ENCODE measurements at places on chromosomes 12 and 14. TPM values are rescaled to one million over a fixed set of nuclear protein-coding genes. Genes with fewer than 3 reads are reported as not detected.

Gene SNW1
- polyA plus RNA-seq: 29.2 TPM

DNA sequence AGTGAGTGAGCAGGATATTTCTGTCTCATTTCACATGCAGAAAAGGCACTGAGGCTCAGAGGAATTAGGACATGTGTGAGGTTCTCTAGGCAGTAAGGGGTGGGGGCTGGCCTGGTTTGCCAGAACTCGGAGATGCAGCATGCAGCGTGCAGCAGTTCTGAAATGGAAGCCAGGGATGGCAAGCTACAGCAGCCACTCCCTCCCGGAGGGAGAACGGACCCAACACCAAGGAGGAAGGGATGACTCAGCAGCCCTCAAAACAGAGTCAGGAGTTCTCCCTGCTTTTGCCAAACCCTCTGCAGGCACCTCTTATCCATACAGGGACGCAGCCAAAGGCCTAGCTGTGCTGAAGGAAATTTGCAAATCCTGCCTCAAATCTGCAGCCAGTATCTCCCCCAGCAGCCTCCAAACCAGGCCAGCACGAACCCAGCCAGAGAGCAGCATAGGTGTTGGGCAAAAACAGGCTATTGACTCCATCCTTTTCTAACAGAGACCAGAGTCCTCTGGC lies 10.3 kb upstream of the SERPINA3 start:
- DNase-seq: peak; percentile 89

GRCh38 chr14:45891417-45892080 lies 638.5 kb upstream of the MIS18BP1 start:
- no peak for DNase-seq

- DNase-seq: no peak
Measured at GRCh38 chr14:36852981-36853691, 191.5 kb downstream of the PAX9 start.

DNA sequence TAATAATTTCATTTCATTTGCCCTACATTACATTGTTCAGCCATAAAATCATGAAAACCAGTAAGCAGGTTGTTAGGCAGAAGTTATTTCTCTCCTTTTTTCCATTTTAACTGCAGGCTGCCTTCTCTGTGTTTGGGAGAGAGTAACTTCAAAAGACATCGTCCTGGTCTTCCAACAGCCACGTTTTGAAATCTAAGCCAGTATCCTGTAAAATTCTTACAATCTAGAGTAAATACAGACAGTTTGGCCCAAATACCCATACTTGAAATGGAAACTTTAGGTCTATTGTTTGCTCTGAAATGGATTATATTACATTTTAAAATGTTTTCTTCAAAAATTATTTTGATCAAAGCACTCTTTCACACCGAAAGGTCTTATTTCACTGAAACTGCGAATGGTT lies 66.1 kb upstream of the SLCO1C1 start:
- no peak for DNase-seq

GRCh38 chr12:120110550-120111501 lies 5.7 kb downstream of the RAB35 start:
- DNase-seq: no peak

GRCh38 chr12:125079084-125079483 lies 13.8 kb downstream of the AACS start:
- no peak for DNase-seq

- DNase-seq: peak; percentile 88
Measured at GRCh38 chr12:121530600-121531355, 50.0 kb downstream of the KDM2B start.

DNA sequence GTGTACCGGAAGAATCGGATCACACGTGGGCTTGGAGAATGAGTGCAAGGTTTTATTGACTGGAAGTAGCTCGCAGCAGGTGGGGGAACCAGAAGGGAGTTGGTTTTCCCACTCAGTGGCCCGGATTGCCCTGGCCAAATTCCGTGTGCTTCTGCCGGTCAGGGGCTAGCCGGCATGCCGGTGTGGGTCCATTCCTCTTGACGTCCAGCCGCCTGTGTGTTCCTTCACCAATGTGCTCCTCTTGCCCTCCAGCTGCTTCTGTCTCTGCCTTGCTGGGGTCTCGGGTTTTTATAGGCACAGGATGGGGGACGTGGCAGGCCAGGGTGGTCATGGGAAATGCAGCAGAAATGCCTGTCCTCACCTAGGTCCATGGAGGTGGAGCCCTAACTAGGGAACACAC lies 11.0 kb downstream of the MYRFL start:
- no peak for DNase-seq

Gene FGF6
- not detected for polyA plus RNA-seq

Gene LALBA
- not detected for polyA plus RNA-seq

DNA sequence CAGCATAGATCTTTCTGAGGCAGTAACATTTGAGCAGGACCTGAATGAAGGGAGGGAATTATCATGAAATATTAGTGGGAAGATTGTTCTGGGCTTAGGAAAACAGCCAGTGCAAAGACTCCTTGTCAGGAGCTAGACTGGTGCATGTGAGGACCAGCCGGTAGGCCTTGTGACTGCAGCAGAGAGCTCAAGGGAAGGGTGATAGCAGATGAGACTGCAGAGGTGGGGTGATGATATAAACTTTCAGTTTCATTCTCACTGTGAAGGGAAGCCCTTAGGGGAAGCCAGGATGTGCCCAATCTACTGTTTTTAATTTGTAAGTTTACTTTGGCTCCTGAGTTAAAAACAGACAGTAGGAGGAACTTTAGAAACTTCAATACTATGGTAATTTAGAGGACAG lies 12.4 kb downstream of the IL22 start:
- peak; percentile 57 for DNase-seq

Gene CTSG
- polyA plus RNA-seq: not detected

- DNase-seq: peak; percentile 48
Measured at GRCh38 chr12:93502802-93503623, 35.7 kb downstream of the MRPL42 start.

Gene SLC22A17
- 36.0 TPM for polyA plus RNA-seq

GRCh38 chr12:90896821-90897220 lies 58.2 kb downstream of the CCER1 start:
- DNase-seq: no peak

DNA sequence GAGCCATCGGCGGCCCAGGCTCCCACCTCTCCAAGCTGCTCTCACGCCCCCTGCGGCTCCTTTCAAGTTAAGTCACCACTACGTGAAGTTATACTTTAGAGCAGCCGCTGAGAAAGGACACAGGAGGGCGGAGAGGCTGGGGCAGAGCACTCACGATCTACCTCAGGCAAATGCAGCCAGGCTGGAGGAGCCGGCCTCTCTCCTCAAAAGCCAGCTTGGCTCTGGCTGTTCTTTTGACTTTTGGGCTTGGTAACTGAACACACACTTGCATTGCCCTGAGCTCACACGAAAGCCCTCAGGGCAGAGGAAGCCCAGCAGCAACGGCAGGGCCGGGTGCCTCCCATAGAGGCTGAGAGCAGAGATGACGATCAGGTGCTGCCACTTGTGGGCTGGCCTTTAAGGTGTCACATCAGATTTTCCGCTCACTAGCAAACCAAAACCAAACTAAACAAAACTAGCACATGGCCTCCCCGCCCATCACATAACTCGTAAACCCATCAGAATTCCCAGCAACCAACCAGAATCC lies 75.2 kb downstream of the PITPNM2 start:
- no peak for DNase-seq

DNA sequence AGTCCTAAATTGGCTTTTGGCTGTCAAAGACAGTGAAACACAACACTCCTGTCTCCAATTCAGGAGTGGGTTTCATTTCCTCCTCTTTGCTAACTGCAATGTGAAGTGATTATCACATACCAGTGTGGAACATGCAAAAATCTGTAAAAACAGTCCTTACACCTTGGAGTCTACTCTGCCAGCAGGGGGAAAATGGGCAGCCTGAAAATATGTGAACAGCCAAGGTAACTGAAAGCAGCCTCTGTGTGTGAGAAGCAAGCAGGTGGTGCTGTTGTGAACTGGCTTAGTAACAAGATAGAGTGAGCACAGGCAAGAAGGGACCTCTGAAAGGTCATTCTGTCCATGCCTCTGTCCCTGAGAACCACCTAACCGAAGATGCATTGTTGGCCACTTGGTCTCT lies 6.0 kb downstream of the PRMT8 start:
- DNase-seq: no peak

GRCh38 chr12:105067511-105068031 lies 16.7 kb downstream of the ALDH1L2 start:
- peak; percentile 85 for DNase-seq

Gene ZNF891
- polyA plus RNA-seq: 0.26 TPM

DNA sequence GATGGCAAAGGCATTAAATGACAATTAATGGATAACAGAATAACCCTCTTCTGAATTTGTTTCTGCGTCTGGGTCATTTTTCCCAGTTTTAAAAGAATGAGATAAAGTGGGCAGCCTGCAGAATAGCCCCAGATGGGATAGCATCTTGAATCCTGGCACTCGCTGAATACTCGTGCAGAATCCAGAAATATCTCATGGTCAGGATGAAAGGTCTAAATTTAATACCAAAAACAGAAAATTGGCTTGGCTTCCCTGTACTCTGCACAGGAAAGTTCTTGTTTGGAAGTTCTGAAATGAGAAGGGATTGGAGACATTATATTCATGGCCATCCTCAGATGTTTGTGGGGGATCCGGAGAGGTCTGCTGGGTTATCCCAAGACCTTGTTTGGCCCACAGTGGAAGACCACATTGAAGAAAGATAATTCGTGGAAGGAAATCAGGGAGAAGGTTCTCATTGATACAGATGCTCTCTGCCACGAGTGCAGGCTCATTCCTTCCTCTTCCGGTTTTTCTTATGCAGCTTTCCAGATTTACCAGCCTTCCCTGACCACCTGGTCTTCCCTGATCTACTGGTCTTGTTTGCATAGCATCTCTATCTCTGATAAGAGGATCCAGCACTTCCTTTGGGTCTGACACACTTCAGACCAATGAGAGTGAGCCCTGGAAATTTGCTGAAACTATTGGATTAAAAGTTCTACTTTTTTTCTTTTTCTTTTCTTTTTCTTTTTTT lies 6.0 kb upstream of the IFT81 start:
- no peak for DNase-seq

All from IMR-90 (cell line).